SK-N-SH treated with all-trans-retinoic acid at 6 μM for 48 hours (cell line): ENCODE measurements at places on chromosomes 6 and 20.

DNA sequence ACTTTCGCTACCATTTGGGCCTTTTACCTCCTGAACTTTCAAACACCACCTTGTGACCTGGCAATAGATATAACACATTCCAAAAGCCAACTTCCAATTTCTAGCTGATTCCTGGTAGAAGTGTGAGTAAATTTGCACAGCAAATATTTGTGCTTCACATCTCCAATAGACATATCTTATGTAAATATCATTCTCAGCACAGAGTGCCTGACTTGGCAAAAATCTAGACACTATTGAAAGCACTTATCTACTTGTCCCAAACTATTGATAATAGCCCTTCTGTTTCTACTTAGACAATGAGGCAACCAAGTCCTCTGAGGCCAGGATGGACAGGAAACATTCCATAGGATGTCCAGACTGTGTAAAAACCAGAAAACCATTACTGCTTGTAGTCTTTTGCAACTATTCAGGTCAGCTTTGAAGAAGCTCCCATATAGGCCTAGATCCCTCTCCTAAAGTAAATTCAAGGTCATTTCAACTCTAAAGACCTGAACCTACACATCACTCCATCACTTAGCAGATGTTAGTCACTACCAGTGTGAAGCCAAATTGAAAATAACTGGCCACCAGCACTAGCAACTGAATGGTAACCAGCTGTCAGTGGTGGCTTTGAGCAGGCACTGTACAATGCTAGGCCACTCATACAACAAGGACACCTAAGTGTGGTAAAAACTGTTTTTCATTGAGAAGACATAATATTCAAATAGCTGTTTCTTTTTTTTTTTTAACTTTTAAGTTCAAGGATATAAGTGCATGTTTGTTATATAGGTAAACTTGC, 95.3 kb upstream of the RSPO3 start:
- ATAC-seq: no peak

DNA sequence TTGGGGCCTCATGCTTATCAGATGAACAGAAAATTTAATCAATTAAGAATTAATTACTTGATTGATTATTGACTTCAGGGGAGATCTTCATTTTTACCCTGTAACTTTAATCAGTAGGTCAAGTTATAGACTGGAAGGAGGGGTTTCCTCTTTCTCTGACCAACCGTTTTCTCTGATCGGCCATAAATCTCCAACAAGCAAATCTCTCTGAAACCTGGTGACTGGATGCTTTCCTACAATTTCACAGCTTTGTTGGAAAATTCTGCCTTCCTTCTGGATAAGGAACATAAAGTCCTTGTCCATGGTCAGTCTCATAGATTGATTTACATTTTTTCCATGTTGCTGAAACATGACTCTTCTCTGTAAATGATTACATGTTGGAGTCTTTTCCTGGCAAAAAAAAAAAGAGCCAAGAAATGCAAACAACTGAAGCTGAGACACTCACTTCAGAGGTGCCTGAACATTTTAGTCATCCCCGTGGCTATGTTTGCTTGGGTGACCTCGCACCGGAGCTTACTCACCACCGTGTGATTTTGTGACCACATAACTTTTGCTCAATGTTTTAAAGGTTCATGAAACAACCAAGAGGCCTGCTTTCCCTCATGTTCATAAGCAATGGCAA, 31.0 kb downstream of the IRF4 start:
- peak; percentile 46; the same call in 2 of the 3 replicates for ATAC-seq

GRCh38 chr6:157754351-157754750, 68.7 kb upstream of the SNX9 start:
- no peak for ATAC-seq

DNA sequence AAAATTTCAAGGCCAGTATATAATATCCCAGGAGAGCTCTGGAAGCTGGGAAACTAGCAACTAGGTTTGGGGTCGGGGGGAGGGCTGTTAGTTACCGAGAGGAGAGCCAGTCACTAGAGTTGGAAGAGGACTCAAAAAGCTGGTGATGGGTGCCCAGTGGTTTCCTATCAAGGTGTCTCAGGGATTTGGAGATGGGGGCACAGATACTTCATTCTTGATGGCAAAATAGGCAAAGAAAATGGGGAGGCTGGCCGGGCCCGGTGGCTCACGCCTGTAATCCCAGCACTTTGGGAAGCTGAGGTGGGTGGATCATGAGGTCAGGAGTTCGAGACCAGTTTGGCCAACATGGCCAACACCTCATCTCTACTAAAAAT, 805 bp downstream of the PHF1 start:
- no peak for ATAC-seq

GRCh38 chr6:119110601-119111548, 32.4 kb upstream of the FAM184A start:
- ATAC-seq: peak; percentile 97

DNA sequence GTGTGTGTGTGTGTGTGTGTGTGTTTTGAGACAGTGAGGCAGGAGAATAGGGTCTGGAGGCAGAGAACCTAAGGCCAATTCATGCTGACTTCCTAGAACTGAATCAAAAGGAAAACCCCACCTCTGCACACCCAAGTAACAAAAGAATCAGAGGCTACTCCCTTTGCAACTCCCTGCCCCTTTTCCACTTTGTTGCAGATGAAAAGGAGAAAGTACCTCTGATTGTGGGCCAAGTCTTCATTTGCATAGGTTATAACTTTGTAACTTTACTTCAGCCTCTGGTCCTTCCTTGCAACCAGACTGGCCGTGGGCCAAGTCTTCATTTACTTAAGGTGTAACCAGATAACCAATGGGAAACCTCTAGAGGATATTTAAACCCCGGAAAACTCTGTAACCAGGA, 168.8 kb downstream of the EYA2 start:
- no peak for ATAC-seq

GRCh38 chr6:44044154-44044539, 83.1 kb downstream of the MRPL14 start:
- no peak for ATAC-seq

DNA sequence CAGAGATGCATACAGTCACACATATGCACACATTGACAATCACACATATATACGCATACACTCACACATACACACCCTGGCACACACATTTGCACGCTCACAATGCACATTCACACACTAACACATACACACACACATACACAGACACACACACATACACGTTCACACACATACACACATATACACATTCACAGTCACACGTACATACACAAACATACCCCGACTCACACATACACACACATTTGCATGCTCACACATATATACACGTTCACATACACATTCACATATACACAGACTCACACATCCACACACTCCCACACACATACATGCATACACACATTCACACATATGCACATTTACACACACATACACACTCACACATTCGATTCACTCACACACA, 366.8 kb upstream of the ID4 start:
- no peak for ATAC-seq

- ATAC-seq: no peak
These were observed 30.0 kb downstream of the GJA10 start for GRCh38 chr6:89924231-89924630.

GRCh38 chr6:35582315-35582714, 69.6 kb upstream of the TULP1 start:
- ATAC-seq: no peak

- peak; percentile 40 for ATAC-seq
These were observed 2.8 kb downstream of the SLC12A5 start for GRCh38 chr20:46031701-46032254.

DNA sequence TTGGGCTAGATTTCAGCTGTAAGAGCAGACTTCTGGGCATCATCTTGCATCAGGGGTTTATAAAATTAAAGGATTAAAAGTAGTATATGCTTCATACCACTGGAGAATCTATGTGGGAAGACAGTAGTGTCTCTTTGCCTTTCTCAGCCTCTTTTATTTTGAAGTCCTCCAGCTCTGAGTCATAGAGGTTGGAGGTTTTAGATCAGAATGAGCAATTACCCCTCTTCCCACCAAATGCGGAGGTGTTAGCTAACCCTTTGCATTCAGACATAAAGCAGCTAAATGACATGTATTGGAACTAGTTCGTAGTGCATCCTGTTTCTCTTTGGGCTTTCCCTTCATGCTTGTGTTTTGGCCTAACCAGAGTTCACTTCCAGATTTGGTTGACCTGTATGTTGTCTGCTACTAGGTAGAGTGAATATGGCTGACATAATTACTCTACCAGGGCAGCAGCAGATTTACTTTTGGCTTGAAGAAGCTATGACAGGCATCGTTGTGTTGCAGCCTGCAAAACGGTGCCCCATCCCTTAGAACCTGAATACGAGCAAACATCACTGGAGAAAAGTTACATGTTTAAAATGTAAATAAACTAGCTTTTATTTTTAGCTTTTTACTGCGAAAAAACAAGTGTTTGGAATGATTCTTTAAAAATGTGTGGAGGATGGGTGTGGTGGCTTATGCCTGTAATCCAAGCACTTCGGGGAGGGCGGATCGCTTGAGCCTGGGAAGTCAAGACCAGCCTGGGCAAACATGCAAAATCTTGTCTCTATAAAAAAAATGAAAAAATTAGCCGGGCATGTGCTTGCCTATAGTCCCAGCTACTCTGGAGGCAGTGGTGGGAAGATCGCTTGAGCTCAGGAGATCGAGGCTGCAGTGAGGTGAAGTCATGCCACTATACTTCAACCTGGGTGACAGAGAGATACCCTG, 82.2 kb downstream of the MYO6 start:
- ATAC-seq: no peak

- no peak for ATAC-seq
These were observed 73.7 kb upstream of the HIVEP1 start for GRCh38 chr6:11938285-11938890.
